ENCODE measurements at places on chromosomes 11 and 22. TPM values are rescaled to one million over a fixed set of nuclear protein-coding genes. Genes with fewer than 3 reads are reported as not detected.

INS gene
- not detected for total RNA-seq

CBLIF gene
- total RNA-seq = not detected

ALG9 gene
- total RNA-seq = 61.1 TPM

OR52H1 gene
- total RNA-seq = 0.55 TPM

SCN3B gene
- total RNA-seq = 21.0 TPM

IL17REL gene
- total RNA-seq = 0.22 TPM

HTR3B gene
- 0.79 TPM for total RNA-seq

OR10D3 gene
- not detected for total RNA-seq

EHF gene
- 7.5 TPM for total RNA-seq

DEUP1 gene
- total RNA-seq = 0.20 TPM

LRRN4CL gene
- total RNA-seq = 15.0 TPM

ANO5 gene
- 50.0 TPM for total RNA-seq

PACSIN3 gene
- total RNA-seq = 7.9 TPM

APOC3 gene
- 1.4 TPM for total RNA-seq

ALX4 gene
- 8.6 TPM for total RNA-seq

YPEL4 gene
- 3.3 TPM for total RNA-seq

LMO2 gene
- 22.3 TPM for total RNA-seq

CEP126 gene
- total RNA-seq = 17.5 TPM

MS4A7 gene
- total RNA-seq = 11.0 TPM

NLRP14 gene
- total RNA-seq = 2.2 TPM

P2RY6 gene
- 0.66 TPM for total RNA-seq

C11orf91 gene
- not detected for total RNA-seq

MRGPRX4 gene
- 0.20 TPM for total RNA-seq

OR52A1 gene
- total RNA-seq = not detected

SAA4 gene
- total RNA-seq = not detected

CD3G gene
- total RNA-seq = 0.20 TPM

GLB1L2 gene
- 11.1 TPM for total RNA-seq

Data from spinal cord (tissue), 10 donors.